ENCODE measurements at places on chromosomes 16 and 17.
A peak's percentile ranks its signal among the peaks of the same experiment; 100 is the strongest.

GRCh38 chr16:71919035-71919434 lies 23.7 kb downstream of the IST1 start:
- no peak for DNase-seq

DNA sequence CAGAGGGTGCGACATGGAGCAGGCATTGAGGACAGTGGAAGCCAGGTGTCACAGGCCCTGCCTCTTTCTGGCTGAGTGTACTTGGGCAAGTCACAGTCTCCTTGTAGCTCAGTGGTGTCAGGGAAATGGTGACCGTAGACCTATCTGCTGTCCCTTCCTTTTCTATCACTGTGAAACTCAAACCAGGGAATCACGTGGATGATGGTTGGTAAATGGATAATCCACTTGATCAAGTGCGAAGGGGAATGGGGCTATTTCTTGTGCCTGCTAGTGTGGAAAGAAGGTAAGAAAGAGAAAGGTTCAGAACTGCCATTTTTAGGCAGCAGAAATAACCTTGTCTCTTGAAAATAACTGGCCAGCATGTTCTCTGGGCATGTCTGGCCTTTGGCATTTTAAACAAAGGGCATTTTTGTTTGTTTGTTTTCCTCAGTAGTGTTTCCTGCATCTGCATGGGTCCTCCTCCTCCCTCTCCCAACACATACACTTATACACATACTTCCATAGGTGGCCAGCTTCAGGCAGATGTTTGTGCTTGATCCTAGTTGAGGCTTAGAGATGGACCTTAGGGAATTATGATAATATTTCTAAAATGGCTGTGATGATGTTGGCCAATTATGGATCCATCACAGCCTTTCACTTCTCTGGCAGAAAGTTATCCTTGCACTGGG lies 7.1 kb downstream of the TBX4 start:
- DNase-seq, result no peak

GRCh38 chr16:86850670-86851069 lies 272.3 kb downstream of the FOXL1 start:
- DNase-seq, result no peak

DNA sequence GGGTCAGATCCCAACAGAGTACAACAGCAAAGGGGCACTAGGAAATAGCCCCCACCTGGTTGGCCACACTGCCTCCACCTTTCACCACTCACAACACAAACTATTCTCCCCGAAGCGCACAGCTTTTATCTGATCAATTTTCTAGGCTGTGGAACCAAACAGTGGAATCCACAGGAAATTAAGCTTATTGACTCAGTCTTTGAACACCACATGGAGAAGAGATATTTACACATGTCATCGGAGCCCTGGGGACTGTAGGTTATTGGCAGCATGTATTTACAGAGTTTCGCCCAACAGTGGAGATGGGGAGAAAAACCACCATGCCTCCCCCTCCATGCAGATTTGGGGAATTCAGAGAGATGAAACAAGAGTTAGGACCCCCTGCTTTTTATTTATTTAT lies 154.8 kb downstream of the XYLT1 start:
- no peak for DNase-seq

DNA sequence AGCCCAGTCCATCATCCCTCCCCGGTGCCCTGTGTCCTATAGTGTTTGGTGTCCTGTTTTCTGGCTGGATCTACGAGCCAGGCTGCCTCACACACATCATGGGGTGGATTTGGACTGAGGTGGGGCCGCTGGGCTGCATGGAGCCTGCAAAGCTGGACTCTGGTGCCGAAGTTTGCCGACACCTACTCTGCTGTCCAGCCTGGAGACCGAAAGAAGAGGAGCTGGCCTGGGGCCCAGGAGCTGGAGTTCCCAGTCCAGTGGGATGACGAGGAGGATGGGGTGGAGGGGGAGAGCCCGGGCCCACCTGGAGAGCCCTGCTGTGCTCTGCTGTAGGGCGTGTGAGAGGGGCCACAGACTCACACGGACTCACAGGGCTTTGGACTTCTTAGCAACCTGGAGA lies 40.3 kb upstream of the ENPP7 start:
- no peak for DNase-seq

GRCh38 chr16:78957317-78958100 lies 643.0 kb downstream of the MAF start:
- DNase-seq, result peak; percentile 2

DNA sequence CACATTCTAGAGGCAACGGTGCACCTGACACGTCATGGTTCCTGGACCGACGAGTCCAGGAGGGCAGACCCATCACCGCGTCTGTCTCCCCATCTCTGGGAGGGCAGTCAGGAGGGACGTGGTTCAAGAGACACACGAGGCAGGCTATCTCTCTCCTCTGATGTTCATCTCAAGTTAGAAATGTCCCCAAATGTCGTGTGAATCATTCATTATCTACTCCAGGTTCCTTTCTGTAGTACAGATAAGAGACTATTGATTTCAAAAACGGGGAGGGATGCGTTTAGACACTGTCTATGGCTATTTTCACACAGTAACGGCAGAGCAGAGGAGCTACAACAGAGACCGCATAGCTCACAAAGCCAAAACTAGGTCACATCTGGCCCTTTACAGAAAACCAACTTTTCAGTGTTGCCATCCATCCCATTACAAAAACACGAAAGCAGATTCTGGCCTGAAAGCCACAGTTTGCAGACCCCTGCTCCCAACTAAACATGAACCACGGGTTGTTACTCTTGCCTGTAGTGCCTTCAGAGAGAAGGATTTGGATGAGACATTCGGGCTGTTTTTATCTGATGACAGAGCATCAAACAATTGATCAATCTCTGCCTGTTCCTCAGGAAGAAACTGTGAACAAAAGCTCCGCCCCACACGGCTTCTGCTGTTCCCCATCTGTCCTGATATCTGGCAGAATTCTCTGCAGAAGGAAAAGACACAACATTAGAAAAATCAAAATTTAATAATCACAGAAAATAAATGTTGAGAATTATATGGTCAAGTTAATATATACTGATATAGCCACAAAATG lies 6.8 kb downstream of the MEAK7 start:
- no peak for DNase-seq

- DNase-seq, result no peak
These were observed 709 bp downstream of the RAB34 start for GRCh38 chr17:28716740-28717577.

All from NCI-H1417 (cell line).